ENCODE measurements at places on chromosomes 2 and 18.

DNA sequence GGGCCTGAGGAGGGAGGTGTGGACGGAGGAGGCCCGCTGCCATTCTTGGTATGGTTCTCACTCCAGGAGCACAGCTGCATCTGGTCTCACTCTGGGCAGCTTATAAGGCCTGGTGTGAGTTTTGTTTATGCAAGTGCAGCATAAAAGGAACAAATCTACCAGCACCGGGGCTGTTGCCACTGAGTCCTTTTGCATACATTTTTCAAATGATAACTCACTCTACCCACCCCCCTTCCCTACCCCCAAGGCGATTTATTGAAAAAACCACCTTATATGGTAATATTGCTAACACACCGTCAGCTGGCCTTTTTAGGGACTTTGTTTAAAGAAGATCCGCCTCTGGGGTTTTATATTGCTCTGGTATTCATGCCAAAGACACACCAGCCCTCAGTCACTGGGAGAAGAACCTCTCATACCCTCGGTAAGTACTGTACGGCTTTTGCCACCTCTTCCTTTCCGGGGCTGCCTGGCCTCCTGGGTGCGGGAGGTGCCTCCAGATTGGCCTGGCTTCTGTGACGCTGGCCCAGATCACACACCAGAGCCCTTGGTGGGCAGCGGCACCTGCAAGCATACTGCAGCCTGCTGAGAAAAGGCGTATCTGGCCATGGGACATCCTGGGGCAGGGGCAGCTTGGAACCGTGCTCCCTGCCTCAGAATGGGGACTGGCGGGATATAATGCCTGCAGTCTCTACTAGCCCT is at the start of gene ACTG2:
TSS of gene ACTG2 (plus strand) at position 378 of the 699 bp plus-strand sequence. CDS start 8,304 bp downstream, outside the sequence.
- no peak for DNase-seq

- DNase-seq: no peak
These were observed 134.0 kb upstream of the CCDC68 start for GRCh38 chr18:55093295-55093694.

DNA sequence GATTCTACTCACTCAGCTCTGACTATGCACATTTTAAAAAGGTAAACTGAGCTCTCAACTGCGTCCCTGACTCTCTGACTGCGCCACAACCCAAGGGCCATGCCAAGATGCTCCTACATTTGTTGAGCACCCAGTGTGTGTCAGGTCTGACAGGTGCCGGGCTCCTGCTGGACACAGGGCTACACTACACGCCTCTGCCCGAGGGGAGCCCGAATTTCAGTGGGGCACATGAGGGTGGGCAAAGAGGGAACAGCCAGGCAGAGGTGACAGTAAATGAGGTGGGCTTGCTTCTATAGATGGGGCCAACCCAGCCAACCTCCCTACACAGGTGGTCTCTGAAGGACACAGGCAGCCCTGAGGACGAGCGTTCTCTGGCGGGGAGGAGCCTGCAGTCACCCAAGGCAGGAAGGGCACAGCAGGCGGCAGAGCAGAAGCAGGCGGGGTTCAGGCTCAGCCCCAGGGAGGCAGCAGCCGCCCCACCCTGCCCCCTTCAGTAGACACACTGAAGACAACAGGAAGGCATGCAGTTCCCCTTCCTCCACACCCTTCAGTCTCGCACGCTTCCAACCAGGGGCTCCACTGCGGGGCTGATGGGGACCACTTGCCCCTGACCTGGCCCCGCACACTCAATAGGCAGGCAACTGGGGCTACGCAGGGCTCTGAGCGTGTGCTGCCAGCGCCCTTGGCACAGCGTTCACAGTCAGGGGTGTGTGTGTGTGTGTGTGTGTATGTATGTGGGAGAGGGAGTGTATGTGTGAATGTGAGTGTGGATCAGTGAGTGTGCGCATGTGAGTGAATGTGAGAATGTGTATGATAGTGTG is 98.4 kb downstream of the UXS1 start:
- peak; percentile 81 for DNase-seq

DNA sequence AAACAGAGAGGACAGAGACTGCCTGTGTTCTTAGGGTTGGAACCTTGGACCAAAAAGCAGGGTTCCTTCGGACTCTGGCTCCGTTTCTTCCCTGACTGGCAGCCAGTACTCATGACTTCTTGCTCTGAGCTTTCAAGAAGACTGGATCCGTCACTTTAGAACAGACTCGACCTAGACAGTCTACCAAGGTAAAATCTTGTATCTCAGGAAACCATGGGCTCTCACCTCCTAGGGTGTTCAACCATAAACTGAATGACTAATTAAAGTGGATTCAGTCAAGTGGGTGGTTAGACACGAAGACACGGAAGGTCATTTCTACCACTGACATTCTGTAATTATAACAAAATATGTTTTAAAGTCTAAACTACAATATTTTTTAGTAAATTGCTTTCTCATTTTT is 153.8 kb upstream of the SLC39A10 start:
- no peak for DNase-seq

DNA sequence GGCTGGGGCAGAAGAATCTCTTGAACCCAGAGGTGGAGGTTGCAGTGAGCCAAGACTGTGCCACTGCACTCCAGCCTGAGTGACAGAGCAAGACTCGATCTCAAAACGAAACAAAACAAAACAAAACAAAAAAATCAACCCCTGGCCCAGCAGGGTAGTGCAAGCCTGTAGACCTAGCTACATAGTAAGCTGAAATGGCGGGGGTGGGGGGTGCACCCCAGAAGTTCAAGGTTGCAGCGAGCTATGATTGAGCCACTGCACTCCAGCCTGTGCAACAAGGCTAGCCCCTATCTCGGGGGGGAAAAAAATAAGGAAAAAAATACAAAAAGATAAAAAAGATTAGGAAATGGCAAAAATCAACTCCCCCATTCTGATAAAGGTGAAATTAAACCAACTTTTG is 6.4 kb downstream of the ATL2 start:
- DNase-seq: no peak

DNA sequence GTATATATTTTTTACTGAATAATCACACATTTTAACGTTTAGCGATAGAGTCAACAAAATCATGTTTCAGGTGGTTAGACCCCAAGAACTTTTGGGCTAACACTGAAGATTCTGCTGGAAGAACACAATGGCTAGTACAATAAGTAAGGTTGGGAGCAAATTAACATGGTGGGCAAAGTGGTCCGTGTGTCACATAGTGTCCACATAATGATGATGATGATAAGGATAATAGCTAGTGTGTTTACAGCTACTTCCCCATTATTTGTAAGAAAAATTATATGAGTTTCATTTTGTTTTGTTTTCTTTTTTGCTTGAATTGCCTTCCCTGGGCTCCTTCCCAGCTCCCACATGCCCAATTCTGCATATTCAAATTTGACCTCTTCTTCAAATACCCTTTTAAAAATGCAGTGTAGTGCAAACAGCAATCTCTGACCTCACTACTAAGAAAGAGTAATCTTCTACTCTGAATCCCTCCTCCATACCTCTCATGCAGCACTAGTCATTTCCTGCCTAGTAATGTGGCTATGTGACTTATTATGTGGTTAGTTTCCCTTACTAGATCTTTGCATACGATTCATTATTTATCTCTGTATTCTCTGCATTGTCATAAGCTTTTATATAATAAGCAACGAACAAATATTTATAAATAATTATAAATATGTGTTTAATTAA is 16.9 kb upstream of the VPS54 start:
- DNase-seq: peak; percentile 39

- no peak for DNase-seq
These were observed 11.4 kb upstream of the MAP3K20 start for GRCh38 chr2:173064151-173064805.

GRCh38 chr2:232549655-232550353 is 553 bp downstream of the TIGD1 start:
- DNase-seq: no peak

- no peak for DNase-seq
These were observed 146.3 kb downstream of the RTN4 start for GRCh38 chr2:54903736-54904554.

DNA sequence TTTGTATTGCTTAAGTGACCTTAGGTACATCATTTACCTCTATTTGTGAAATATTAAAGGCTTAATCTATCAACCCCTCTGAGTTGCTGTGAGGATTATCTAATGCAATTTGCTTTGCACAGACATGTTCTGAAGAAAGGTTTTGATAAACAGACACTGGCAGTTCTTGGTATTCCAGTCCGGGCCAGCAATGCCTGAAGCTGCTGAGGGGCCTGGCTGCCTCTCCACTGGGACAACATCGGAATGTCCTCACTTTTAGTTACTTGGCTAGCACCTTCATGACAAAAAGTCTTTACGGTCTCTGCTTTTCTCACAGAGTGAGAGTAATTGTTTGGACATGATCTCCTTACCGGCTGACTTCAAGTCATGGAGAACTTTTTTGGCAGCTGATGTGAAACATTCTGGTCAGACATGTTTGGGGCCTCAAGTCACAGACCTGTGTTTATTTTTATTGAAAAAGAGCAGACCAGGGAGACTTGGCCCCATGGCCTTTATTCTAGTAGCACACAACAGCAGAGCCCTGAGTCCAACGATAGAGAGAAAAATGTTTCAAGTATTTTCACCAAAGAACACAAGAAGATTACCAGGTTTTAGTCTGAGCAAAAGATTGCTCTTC is 1112.3 kb upstream of the FANCL start:
- DNase-seq: no peak

DNA sequence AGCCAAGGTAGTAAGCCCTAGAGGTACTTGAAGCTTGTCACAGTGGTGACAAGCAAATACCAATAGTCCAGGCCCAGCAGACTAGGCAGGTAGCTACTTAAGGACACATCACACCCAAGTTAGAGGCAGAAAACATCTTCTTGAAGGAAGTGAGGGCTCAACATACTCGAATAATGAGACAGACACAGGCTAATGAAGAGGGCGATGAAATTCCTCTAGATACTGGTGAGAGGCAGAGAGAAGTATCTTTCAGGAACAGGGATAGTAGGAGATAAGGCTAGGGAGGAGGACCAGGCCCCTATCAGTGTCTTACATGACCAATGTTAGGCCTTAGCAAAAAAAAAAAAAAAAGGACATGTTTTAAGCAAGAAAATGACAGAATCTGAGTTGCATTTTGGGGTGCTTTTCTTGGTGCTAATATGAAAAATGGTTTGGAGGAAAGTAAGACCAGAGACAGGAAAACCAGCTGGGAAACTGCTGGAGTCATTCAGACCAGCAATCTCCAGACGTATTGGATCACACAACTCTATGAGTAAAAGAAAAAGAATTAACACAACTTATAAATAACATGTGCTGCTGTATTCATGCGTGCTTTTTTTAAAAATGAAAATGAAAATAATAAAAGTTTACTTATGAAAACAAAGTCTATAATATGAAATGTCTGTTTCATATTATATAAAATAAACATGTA is 37.7 kb downstream of the COBLL1 start:
- DNase-seq: no peak

DNA sequence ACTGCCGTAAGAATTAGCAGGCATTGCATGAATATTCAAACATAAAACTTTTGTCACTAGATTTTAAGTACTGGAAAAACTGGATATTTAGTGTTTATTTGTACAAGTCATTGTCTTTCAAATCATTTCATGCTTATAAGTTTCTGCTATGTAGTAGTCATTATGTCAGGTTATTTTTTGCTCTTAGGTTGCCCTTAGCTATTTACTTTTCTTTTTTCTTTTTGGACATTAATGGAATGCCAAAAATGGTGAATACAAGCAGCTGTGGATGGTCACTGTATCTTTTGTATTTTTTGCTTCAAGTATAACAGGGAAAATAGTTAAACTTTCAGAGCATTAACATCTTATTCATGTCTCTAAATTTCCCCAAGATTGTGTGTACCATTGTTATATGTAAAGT is 18.6 kb upstream of the KCNJ13 start:
- no peak for DNase-seq

DNA sequence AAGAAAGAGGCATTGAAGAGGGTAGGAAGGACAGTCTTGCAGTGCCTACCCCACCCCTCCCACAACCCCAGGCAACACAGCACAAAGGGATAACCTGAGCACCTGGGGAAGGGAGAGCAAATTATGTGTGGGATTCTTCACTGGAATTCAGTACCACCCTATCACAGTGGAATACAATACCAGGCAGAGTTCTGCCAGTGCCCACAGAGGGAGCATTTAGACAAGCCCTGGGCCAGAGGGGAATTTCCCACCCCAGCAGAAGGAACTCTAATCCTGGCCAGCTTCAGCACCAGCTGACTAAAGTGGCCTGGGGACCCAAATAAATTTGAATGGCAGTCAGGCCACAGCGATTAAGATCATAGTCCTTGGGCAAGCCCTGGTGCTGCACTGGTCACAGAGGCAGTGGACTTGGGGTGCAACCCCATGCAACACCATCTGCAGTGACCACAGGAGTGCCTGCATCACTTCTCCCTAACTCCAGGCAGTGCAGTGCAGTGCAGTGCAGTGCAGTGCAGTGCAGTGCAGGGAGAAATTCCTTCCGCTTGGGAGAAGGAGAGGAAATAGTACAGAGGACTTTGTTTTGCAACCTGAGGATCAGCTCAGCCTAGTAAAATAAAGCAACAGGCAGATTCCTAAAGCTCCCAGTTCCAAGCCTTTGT is 147.8 kb upstream of the SRD5A2 start:
- DNase-seq: no peak

GRCh38 chr2:3942841-3943240 is 239.5 kb downstream of the DCDC2C start:
- DNase-seq: no peak

GRCh38 chr2:113602869-113603466 is 24.1 kb upstream of the RABL2A start:
- DNase-seq: no peak

- DNase-seq: no peak
These were observed 602.8 kb downstream of the EPHA4 start for GRCh38 chr2:220969348-220969747.

- DNase-seq: no peak
These were observed 456 bp downstream of the LRP1B start for GRCh38 chr2:142130111-142131009.

DNA sequence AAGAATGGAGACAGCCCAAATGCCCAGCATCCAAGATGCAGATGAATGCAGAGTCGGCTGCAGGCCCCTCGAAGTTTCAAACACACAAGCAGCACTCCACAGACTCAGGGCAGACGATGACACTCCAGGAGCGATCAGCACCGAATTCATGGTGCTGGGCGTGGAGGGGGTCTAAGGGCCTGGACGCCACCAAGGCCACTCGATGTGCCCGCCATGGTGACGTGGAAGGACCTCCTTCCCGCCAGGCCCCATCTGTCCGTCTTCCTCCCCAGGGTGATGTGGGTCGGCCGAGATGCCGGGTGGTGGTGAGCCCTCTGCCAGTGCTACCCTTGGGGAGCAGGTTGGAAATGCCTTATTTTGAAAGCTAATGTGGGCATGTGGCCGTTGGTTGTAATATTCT is 9.4 kb downstream of the KIF1A start:
- no peak for DNase-seq

- no peak for DNase-seq
These were observed 164.4 kb downstream of the TNS1 start for GRCh38 chr2:217838409-217838831.

DNA sequence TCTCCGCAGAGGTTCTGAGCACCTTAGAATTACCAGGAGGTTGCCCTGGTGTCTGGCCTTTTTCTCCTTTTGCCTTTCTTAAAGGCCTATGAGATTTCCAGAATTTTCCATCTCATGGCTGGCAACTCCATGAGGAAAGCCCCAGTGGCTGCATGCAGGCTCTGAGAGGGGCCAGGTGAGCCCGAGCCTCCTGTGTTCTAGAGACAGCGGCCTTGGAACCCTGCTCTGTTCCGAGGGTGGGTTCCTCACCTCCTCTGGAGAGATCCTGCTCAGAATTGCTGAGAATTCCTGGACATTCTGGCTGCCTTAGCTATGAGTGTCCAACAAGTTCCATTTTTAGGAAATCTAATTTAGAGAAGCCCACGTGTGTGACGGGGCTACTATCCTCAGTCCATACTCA is 35.7 kb upstream of the HPCAL1 start:
- DNase-seq: no peak

GRCh38 chr2:66441581-66442320 is 6.8 kb downstream of the MEIS1 start:
- no peak for DNase-seq

GRCh38 chr18:36814994-36815393 is 13.8 kb downstream of the TPGS2 start:
- no peak for DNase-seq

Measured in DND-41 (cell line).